ENCODE measurements at places on chromosomes 3 and 15.

- ATAC-seq = no peak
Observed at GRCh38 chr3:127964053-127964452, 49.0 kb downstream of the KBTBD12 start.

GRCh38 chr15:39502082-39502447 is 78.8 kb upstream of the THBS1 start:
- no peak for ATAC-seq

DNA sequence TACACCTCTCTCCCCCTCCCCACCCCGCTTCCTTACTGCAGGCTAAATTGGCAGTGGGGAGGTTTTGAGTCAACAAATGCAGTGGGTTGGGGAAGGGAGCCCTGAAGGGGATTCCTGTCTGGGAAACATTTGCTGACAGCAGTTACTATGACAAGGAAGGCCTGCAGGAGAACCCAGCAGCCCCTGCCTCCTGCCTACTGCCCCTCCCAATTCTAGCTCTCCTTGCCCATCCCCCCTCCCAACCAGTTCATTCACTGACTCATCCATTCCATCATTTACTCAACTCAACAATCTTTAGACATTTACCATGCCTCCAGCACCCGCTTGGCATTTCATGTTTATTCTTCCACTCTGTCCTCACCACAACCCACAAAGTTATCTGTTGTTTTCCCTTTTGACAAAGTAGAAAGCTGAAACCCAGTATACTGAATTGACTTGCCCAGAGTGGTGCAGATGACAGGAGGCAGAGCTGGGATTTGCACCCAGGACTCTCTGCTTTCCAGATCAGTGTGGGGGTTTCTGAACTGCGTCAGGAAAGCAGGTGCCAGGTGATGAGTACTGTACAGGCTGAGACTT is 75.0 kb downstream of the MAGEF1 start:
- peak; percentile 40 for ATAC-seq

GRCh38 chr3:113548501-113548900 is 16.1 kb downstream of the SIDT1 start:
- no peak for ATAC-seq

Measured in motor neuron (in vitro differentiated cells).